ENCODE measurements at places on chromosomes 16 and 17.

GRCh38 chr17:80245566-80246265 lies 14.9 kb upstream of the RNF213 start:
- DNase-seq = no peak

- DNase-seq = no peak
These were observed 163.8 kb downstream of the NTN1 start for GRCh38 chr17:9185142-9185541.

- no peak for DNase-seq
These were observed 4.8 kb downstream of the NEK8 start for GRCh38 chr17:28733346-28733745.

DNA sequence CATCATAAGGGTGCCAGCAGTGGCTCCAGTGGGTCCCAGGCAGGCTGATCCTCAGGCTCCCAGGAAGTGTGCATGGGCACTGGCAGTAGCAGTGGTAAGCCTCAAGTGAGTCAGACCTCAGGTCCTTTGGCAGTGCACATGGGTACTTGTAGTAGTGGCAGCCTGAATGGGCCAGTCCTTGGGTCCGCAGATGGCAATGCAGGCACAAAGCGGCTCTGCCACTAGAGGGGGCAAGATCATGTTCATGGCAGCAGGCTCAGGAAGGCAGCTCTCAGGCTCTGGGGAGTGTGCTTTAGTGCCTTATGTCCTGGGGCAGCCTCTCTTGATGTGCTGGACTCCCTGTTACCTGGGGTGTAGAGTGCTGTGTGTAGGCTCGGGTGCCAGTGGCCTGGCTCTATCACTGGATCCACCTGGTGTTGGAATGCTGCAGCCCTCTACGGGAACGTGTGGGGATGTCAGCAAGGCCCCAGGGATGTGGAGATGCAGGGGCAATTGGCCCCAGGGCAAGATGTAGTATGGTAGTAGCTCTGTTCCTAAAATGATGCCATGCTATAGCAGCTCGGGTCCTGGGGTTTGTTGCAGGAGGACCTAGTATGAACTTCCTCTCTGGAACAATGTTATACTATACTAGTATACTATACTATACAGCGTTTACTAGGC lies 11.0 kb downstream of the ACSM3 start:
- no peak for DNase-seq

GRCh38 chr17:41730479-41730878 lies 4.0 kb downstream of the HAP1 start:
- no peak for DNase-seq

DNA sequence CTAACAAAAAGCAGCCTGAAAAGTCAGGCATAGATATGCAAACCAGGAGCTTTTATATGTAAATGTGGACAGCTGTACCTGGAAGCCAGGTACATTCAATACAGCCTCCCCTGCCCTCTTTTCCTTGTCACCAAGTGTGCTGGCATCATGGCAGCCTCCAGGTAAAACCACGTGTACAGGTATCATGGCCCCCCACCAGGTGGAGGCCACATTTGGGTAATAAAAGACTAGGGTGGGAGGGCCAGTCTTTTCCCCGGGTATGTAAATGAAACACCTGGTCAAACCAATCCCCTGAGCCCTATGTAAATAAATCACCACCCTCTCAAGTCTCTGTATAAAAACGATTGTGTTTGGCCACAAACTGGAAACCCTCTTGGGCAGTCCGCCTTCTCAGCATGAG lies 226.4 kb upstream of the GOT2 start:
- DNase-seq = no peak

- no peak for DNase-seq
These were observed 12.3 kb upstream of the GPRC5B start for GRCh38 chr16:19896951-19897350.

- DNase-seq = no peak
These were observed 5.6 kb upstream of the COG1 start for GRCh38 chr17:73187203-73187769.

GRCh38 chr16:1044460-1045309 lies 27.9 kb upstream of the SSTR5 start:
- DNase-seq = no peak

DNA sequence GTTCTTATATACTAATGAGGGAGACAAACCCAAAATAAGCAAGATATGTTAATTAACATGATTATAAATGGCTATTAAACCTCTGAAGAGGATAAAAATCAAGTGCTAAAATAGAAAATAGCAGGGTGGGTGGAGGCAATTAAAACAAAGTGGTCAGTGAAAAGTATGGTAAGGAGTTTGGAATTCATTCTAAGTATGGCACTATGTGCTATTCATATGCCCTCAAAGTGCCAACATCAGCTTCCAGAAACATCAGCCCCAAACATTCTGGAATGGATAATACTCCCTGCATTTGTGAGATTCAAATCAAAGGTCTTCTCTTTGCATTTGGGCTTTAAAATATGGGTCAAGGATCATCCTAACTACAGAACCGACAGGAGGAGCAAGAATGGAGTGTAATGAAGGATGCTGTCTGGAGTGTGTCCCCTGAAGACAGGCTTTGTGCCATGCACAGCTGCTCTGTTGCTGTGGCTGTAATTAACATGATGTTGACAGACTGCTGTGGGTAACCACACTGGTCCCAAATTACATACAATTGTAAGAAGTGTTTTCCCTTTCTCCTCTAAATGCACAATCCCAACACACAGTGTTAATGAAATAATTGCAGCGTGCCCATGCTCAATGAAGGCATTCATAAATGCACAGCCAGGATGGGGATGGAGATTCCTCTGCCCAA lies 93.1 kb downstream of the VAT1L start:
- DNase-seq = no peak

DNA sequence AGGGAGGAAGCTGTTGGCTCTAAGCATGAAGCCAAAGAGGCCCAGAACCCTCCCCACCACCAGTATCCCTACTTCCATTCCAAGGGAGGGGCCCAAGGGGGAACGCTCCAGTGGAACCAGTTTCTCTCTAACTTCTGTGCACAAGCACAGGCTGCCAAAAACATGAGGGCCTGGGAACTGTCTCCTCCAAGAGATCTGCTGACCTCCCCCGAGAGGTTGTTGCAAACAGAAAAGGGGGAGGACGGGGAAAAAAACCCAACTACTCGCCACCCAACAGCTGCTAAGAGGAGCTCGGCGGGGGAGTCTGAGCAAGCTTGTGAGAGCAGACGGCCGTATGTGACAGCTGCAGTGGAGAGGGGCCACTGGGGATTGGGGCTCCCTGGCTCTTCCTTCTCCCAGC lies 15.7 kb upstream of the SLC35B1 start:
- DNase-seq = no peak

- no peak for DNase-seq
These were observed 47.3 kb downstream of the TTC19 start for GRCh38 chr17:16046966-16047365.

DNA sequence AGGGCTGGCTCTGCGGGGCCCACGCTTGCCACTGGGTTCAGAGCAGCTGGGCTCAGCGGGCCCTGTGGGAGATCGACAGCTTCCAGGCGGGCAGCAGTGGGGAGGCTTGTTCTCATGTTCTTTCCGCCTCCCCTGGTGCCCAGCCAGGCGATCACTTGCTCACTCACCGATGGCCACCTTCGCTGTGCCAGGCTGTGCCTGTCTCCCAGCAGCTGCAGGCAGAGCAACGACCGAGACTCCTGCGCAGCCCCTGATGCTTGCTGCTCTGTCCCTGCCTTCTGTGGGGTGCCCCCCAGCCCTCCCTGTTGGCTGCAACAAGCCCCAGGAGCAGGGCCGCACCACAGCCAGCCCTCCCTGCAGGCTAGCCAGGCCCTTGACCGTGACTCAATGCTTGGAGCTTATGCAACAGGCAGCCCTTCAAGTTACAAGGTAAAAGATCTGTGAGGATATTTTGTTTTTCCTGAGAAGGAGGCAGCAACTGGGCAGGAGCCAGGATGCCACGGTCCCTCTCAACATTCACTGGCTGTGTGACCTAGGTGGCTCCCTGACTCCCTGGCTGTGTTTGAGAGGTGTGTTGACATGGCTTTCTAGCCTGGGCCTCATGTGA lies 9.6 kb upstream of the SPNS2 start:
- no peak for DNase-seq

DNA sequence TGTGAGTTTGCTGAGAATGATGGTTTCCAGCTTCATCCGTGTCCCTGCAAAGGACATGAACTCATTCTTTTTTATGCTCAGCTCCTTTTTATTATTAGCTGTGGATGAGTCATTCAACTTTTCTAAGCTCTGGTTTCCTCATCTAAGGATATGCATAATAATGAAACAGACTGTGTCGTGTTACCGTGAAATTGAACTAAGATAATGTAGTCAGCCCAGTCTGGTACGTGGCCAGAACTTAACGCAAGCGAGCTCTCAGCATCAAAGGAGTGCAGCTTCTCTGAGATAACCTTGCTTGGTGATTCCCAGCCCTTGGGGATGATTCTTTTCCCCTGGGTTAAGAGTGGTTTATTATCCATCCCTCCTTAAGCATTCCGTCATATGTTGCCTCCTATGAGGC lies 454.3 kb upstream of the EEF2KMT start:
- DNase-seq = no peak

- DNase-seq = no peak
These were observed 342.3 kb downstream of the SNX29 start for GRCh38 chr16:12318661-12319427.

- peak; percentile 28 for DNase-seq
These were observed 7.4 kb upstream of the DHRS7B start for GRCh38 chr17:21119247-21119918.

DNA sequence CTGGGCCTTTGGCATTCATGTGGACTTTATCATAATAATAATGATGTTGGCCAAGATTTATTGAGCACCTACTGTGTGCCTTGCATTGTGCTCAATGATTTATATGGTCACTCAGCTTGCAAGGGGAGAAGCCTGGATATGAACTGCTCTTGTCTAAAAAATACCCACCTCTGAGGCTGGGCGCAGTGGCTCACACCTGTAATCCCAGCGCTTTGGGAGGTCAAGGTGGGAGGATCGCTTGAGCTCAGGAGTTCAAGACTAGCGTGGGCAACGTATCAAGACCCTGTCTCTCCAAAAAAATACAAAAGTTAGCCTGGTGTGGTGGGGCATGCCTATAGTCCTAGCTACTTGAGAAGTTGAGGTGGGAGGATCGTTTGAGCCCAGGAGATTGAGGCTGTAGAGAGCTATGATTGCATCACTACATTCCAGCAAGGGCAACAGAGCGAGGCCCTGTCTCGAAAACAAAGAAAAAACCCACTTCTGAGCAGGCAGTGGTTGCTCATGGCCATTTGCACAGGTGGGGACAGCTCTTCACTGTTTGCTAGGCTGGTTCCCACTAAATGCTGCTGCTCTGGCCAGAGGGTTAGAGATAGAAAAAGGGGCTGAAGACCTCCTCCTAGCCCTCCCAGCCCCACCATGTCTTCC lies 4.3 kb upstream of the ADGRG1 start:
- DNase-seq = no peak

- no peak for DNase-seq
These were observed 63.8 kb upstream of the GPRC5B start for GRCh38 chr16:19948186-19949104.

GRCh38 chr16:26220894-26221293 lies 529.1 kb downstream of the HS3ST4 start:
- no peak for DNase-seq

DNA sequence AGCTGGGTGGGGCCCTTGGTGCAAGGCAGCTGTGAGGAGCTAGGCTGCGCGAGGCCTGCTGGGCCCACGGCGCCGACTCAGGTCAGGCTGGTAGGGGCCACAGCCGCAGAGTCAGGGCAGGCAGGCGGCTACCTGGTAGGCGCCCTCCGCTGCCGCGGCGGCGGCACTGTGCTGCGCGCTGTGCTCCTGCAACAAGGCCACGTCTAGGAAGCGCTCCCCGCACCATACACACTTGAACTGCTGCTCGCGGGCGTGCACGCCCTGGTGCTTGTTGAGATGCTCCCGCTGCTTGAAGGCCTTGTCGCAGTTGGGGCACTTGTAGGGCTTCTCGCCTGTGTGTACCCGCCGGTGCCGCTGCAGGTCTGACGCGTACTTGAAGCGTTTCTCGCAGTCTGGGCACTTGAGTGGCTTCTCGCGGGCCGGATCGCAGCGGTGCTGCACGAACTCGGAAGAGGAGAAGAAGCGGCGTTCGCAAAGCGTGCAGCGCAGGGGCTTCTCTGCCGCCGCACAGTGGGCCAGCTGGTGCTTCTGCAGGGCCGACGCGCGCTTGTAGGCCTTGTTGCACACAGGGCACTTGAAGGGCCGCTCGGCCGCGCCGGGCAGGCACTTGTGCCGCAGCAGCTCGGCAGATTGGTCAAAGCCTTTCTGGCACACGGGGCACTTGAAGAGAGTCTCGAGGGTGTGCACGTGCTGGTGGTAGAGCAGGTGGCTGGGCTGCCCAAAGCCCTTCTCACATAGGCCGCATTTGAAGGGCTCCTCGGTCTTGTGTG lies 3.9 kb downstream of the ZNF319 start:
- DNase-seq = no peak

DNA sequence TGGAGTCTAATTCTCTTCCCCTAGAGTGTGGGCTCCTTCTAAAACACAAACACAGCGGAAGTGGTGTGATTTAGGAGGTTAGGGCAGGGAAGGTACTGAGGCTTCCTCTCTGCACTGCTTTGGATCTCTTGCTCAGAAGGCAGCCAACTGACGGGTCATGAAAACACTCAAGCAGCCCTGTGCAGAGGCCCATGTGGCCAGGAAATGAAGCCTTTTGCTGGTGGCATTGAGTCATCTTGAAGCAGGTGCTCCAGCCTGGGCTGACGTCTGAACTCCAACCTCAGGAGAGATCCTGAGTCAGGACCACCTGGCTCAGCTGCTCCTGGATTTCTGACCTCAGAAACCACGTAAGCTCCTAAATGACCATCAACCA lies 72.9 kb downstream of the MRM1 start:
- no peak for DNase-seq

- DNase-seq = no peak
These were observed 1.4 kb upstream of the WDR45B start for GRCh38 chr17:82649501-82650261.

- no peak for DNase-seq
These were observed 27.8 kb upstream of the C16orf78 start for GRCh38 chr16:49345829-49346228.

DNA sequence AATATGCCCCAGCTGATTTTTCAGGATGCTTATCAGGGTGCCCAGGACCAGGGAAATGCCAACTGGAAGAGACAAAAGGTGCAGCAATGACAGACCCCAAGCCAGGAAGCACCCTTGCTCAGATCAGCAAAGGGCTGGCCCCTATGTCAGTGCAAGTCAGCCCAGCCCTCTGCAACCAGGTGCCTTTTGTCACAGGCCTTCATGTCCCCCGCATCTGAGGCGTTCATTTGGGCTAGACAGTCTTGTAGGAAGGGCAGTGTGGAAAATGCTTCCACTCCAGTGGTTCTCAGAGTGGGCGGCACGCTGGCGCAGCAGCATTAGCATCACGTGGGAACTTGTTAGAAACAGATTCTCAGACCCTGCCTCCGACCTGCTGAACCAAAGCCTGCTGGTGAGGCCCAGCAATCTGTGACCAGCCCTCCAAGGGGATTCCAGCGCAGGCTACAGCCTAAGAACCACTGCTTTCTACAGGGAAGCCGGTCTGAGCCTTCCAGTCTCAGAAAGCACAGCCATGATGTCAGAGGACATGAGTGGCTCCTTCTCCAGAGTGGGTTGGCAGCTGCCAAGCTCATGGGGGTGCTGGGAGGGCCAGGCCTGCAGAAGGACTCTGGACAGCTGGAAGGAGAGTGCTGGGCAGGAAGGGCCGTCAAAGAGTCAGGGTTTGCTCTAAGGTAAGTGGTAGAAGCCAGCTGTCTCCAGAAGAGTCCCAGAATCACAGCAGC lies 13.1 kb downstream of the SLC47A2 start:
- DNase-seq = no peak

GRCh38 chr17:5304636-5305035 lies 22.6 kb downstream of the RABEP1 start:
- no peak for DNase-seq

GRCh38 chr16:90016339-90016950 lies 2.8 kb downstream of the DBNDD1 start:
- no peak for DNase-seq

All from thoracic aorta (tissue), 2 donors.